Osteocyte (in vitro differentiated cells): ENCODE measurements at places on chromosomes 5 and 9.

GRCh38 chr5:108420158-108420557 lies 38.3 kb upstream of the FBXL17 start:
- no peak for DNase-seq

- DNase-seq, result no peak
Observed at GRCh38 chr9:129336601-129337331, 158.7 kb upstream of the IER5L start.

GRCh38 chr5:18305288-18305924 lies 671.1 kb downstream of the TAF11L14 start:
- DNase-seq, result no peak

DNA sequence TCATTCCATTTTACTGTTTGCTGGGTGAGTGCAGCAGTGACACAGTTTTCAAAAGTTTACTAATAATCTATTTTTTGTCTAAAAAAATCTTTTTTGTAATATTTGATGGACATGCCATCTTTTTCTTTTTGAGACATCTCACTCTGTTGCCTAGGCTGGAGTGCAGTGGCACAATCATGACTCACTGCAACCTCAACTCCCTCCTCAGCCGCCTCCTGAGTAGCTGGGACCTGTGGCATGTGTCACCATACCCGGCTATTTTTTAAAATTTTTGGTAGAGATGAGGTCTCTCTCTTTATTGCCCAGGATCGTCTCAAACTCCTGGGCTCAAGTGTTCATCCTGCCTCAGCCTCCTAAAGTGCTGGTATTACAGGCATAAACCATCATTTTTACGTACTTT lies 86.0 kb downstream of the KDM4C start:
- DNase-seq, result no peak
